ENCODE measurements at places on chromosomes 5 and 9.

GRCh38 chr5:128264564-128265360, 181.2 kb downstream of the SLC12A2 start:
- DNase-seq, result no peak

GRCh38 chr5:136420168-136420898, 55.0 kb upstream of the TRPC7 start:
- no peak for DNase-seq

DNA sequence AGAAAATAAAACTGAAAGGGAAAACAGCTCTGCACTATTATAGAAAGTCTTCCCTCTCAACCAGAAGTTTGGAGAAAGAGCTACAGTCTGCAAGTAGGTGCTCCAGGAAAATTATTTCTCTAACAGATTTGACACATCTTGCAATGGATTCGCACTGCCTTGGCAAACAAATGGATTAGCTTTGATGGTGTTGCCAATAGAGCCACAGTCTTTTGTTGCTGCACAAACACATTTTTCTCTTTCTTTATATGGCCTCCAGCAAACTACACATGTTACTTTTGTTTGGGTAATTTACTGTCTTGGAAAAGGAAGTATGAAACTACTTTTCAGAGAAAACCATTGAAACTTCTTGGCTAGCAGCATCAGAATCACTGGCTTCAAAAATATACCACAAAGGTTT, 523.1 kb downstream of the EFNA5 start:
- DNase-seq, result no peak

- DNase-seq, result no peak
Observed at GRCh38 chr5:88681211-88681803, 201.7 kb downstream of the MEF2C start.

DNA sequence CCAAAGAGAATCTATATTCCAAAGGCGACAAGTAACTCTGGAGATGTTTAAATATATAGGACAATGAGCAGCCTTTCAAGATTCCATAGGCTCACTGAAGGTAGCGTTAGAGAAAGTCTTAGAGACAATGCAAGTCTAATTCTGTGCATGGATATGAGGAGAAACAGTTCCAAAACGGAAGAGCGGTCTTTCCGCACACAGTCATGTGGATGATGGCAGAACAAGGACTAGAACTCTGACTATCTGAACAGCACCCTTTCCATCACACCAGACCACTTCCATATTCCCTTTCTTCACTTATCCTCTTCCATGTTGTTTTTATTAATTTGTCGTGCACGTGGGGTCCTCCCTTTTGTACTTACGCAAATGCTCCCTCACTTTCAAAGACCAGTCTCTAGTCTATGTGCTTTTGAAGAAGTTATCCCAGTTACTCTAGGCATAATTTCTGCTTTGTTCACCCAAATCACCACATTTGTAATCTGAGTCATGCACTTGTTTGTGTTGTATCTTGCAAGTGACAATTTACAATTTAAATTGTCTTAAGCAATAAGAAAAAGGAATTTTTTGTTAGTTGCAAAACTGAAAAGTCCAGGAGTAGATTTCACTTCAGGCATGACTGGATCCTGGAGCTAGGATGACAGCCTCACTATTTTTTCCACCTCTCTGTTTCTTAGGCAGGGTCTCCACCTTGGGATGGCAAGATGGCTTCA, 116.0 kb upstream of the ADRA1B start:
- no peak for DNase-seq

GRCh38 chr9:101467690-101468089, 32.1 kb upstream of the ALDOB start:
- DNase-seq, result no peak

DNA sequence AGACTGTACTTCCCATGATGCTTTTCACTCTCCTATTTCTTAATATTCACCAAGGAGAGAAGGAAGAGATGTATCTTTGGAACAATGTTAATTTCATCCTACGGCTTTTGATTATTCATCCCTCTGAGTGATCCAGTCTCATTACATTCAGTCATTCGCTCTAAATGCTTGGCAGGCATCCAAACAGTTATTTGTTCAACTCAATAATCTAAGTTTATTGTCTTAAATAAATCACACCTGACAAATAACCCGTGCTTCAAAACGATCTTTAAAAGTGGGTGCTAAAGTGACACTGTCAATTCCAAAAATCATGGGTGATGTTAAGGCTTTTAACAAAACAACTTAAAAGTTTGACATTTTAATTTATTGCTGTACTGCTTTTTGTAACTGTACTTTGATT, 233.1 kb downstream of the RASEF start:
- no peak for DNase-seq

GRCh38 chr5:7218141-7218540, 177.8 kb upstream of the ADCY2 start:
- no peak for DNase-seq

GRCh38 chr9:100014846-100015245, 84.0 kb downstream of the ERP44 start:
- no peak for DNase-seq

DNA sequence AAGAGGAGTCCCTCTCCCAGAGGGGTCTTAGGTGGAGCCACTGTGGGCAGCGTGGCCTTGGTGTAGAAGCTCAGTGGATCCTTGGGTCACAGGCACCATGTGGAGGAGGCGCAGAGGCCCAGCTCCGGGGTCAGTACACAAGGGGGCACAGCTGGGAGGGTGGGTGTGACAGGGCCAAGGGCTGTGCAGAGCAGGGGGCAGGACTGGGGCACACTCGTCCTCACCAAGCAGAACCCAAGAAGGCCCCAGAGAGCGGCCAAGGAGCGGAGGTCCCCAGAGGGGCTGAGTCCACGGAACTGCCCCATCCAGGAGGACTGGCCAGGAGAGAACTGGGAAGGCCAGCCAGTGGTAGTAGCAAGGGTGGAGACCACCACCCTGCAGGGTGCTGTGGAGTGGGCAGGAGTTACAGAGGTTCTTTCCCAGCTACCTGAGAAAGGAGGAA, 2.5 kb upstream of the LPCAT1 start:
- DNase-seq, result no peak
